ENCODE measurements at places on chromosomes 13 and 19.

DNA sequence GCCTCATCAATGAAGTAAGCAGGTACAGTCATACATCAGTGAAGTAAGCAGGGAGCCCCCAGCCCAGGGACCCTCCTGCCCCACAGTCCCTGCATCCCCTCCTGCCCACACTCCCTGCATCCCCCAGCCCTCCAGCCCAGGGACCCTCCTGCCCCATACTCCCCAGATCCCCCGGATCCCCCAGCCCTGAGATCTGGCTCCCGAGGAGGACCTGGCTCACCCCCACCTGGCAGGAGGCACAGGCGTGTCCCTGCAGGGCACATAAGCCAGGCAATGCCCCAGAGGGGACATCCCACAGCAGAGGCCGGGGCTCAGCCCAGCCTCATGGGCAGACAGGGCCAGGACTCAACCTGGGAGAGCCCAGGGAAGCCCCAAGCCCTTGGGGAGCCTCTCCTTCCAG lies 53.6 kb upstream of the TPM4 start:
- no peak for DNase-seq

- peak; percentile 17 for DNase-seq
These were observed 27.5 kb downstream of the VRK3 start for GRCh38 chr19:49997709-49998108.

- peak; percentile 86 for DNase-seq
These were observed 1.0 kb downstream of the GPR108 start for GRCh38 chr19:6736169-6736916.

DNA sequence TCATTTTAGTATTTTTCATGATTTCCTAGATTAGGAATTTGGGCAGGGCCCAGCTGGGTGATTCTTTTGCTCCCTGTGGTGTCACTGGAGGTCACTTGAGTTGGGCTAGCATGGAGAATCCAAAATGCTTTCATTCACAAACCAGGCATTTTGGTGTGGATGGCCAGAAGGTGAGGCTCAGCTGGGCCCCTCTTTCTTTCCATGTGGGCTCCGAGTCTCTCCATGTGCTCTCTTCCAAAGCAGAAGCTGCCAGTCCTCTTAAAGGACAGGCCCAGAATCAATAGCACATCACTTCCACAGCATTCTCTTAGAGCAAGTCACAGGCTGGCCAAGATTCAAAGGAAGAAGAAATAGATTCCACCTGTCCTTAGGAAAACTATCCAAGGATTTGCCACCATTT lies 21.8 kb upstream of the IGLON5 start:
- no peak for DNase-seq

DNA sequence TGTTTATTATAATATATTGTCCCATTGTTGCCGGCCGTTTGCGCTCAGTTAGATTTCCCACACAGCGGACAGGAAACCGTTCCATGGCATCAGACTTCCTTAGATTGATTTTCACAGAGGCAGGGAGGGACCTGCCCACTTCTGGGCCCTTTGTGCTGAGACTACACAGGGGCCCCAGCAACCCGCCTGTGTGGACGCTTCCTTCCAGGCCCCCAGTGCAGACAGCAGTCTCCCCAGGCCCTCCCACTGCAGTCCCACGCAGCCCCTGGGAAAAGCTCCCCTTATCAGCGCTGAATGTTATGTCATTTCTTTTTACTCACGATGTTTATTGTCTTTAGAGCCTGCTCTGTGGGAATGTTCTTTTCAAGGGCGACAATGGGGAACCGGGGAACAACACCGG lies 351.7 kb upstream of the ARGLU1 start:
- no peak for DNase-seq

- DNase-seq: no peak
These were observed 2.3 kb downstream of the ONECUT3 start for GRCh38 chr19:1755467-1756171.

- no peak for DNase-seq
These were observed 369.9 kb upstream of the SLC10A2 start for GRCh38 chr13:103436057-103436654.

- DNase-seq: peak; percentile 76
These were observed 8.8 kb downstream of the SCEL start for GRCh38 chr13:77544355-77544754.

GRCh38 chr13:54633456-54633855 lies 1604.8 kb downstream of the OLFM4 start:
- DNase-seq: no peak

- no peak for DNase-seq
These were observed 17.6 kb downstream of the ZNF71 start for GRCh38 chr19:56612737-56613136.

GRCh38 chr19:33404506-33405253 lies 31.2 kb downstream of the CEBPG start:
- no peak for DNase-seq

Measured in fibroblast of skin of scalp (primary cell).